ENCODE measurements at places on chromosomes 4 and X.

DNA sequence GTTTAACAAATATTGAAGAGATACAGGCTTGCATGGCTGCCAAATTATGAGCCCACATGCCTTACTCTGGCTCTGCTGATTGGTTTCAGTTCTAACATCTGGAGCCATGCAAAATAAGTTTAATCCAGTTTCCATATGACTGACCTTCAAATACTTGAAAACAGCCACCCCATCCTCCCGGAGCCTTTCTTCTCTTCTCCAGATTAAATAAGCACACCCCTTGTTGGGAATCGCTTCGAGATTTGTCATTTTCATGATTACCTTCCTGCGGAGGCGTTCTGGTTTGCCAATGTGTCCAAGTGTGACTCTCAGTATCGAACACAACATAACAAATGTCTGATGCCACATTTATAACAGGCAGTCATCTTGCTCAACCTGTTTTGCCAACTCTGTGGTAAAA, 101.6 kb upstream of the JADE1 start:
- DNase-seq = no peak

DNA sequence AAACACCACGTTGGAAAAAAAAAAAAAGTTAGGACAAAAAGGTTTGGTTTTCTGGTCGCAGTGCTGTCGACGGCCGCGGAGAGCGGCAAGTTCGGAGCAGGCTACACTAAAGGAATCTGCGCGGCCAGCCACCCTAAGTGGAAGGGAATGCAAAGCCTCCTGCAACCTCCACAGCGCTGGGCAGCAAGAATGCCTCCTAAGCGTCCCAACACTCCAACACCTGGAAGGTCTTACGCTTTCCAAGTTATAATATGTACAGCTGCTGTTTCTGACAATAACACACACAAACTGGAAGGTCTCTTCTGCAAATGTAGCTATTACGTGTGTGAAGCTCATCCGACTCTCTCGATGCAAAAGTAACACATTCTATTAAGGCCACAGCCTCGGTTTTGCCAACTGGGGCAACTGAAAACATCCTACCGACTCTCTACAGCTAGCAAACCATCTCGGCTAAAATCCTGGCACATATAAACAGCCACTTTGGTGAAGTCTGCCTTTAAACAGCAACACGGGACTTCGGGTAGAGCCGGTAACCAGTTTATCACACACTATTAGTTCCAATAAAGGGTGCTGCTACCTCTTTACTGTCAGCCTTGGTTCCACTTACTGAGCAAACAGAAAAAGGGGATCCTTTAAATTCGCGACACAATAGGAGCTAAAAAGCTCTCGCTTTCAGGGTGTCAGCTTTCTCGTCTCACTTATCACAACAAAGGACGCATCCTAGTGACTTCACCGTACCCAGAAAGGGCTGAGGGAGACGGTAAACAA, 895 bp downstream of the SMIM14 start:
- DNase-seq = peak; percentile 46

- no peak for DNase-seq
Measured at GRCh38 chrX:87310780-87311179, 206.8 kb upstream of the KLHL4 start.

DNA sequence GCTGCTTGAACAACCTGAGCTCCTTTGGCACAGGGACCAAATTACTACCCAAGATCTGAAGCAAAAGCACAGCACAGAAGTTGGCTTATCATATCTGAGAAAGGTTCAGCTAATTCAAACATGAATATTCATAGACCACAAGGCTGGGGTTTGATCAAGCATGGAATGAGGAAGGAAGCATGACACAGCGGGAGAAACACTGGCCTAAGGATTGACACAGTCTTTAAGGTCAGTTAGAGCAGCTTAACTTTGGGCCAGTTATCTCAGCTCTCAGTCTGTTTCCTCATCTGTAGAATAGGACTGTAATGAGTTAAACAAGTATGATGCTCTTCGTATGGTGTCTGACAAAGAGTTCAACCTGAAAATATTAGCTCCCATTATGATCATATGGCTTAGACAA, 88.5 kb upstream of the CBR4 start:
- DNase-seq = no peak

DNA sequence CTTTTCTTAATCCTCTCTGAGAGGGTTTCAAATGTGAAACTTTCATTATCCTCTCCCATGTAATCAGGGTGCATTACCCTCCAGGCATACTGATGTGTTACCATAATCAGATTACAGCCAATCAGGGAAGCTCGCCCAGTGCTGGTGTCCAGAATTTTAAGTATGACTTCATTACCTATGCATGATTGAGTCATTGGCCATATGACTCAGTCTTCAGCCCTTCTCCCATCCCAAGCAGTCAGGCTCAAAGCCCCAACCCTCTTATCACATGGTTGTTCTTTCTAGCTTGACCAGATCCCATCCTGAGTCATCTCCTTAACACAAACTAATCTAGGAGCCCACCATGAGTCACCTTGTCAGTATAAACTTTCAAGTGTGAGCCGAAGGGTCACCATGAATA, 1668.1 kb upstream of the AGA start:
- DNase-seq = no peak

GRCh38 chrX:20224814-20225487, 41.8 kb downstream of the RPS6KA3 start:
- DNase-seq = no peak

Data from NCI-H345 (cell line).